ENCODE measurements at places on chromosomes 2 and 18. TPM values are rescaled to one million over a fixed set of nuclear protein-coding genes. Genes with fewer than 3 reads are reported as not detected.

- H3K4me1 ChIP-seq = no peaks in the 10 kb centered on the region
- H3K36me3 ChIP-seq = no peaks in the 10 kb centered on the region
- DNase-seq = no peak
Observed at GRCh38 chr18:77754475-77755044, 504.9 kb downstream of the GALR1 start.

DNA sequence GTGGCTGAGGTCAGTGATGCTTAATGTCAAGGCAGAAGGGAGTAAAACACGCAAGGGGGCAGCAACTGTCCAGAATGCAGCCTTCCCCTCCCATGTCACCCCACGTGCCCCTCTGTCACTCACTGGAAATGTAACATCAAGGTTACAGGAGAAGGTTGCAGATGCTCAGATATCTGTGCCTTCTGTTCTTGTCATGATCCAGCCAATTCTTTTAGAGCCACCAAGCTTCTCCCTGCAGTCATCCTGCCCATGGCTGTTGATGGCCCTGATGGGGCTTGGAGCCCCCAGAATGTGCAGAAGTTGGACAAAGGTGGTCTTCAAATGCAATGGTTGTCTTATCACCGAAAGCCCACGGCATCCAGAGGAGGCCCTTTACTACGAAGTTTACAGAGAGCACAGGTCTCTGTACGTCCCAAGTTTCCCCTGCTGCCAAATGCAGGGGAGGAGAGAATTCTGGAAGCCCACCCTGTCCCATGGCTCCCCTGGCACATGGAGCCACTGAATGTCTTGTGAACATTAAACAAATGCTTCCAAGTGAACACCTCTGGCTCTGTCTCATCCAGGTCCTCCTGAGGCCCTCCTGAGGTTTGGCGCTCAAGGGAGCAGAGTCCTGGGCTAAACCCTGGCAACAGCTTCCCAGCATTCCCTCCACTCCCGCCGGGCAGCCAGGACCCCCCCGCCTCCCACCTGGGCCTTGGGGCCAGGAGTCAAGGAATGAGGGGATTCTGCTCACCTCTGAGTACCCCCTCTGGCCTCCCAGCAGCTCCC is 4.5 kb upstream of the GPR55 start:
- no peaks in the 10 kb centered on the region for H3K36me3 ChIP-seq
- H3K27ac ChIP-seq = no peak overlapping the region
- peaks cover 30% of the 10 kb centered on the region for H3K4me1 ChIP-seq
- no peak for DNase-seq
- H3K27me3 ChIP-seq = peaks cover 2% of the 10 kb centered on the region

Gene SP140
- 58.8 TPM for total RNA-seq

DNA sequence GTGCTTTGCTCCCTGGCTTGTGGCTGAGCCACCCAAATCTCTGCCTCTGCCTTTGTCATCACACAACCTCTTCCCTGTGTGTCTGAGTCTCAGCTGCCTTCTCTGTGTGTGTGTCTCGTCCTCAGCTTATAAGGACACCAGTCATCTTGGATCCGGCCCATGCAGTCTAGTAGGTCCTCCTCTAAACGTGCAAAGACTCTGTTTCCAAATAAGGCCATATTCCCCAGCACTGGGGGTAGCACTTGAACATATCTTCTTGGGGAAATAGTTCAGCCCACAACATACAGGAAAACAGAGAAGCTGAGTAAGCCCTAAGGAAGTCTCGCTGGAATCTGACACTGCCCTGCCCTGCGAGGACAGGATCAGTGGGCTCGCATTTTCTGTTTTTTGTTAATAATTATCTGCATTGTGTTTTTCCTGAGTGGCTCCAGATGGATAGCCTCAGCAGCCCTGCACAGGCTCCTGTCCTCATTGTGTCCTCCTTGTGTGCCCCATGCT is 42.1 kb downstream of the MTCL1 start:
- DNase-seq = no peak
- no peaks in the 10 kb centered on the region for H3K27me3 ChIP-seq
- H3K27ac ChIP-seq = no peak overlapping the region
- H3K4me3 ChIP-seq = no peak overlapping the region
- H3K4me1 ChIP-seq = peaks cover 71% of the 10 kb centered on the region
- H3K36me3 ChIP-seq = peaks cover 19% of the 10 kb centered on the region

DNA sequence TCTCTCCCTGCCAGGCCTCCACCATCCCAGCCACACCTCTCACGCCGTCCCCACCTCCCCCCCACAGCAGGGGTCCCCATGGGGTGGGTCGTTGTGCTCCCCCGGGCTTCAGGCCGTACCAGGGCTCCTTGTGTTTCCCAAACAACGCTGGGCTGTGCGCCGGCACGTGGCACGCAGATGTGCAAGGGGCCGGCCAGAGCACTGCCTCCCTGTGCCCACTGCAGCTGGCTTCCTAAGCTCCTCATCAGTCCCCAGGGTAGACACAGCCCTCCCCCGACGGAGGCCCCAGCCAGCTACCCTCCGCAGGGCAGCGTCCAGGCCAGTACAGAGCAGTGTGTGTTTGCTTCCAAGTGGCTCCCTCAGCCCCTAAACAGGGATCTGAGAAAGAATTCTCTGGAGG is 34.0 kb downstream of the BIN1 start:
- DNase-seq = no peak
- peaks cover 30% of the 10 kb centered on the region for H3K36me3 ChIP-seq

DNA sequence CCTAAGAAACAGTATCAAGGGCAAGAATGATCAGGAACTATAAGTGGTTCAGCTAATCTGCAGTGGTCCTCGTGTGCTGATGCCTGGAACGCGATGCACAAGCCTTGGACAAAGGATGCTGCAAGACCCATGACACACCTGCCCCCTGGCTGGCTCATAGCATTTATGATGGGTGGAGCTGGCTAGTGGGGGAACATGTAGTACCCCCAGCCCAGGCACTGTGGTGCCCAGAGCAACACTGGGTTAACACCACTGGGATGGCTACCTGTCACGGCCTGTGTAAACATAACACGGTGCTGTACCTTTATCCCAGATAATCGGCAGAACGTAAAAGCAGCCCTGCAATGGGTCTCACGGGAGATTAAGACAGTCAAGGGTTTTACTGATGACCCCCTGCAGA is 60.3 kb upstream of the PEX13 start:
- H3K27me3 ChIP-seq = no peaks in the 10 kb centered on the region
- H3K27ac ChIP-seq = no peak overlapping the region
- no peaks in the 10 kb centered on the region for H3K4me1 ChIP-seq
- H3K36me3 ChIP-seq = peaks cover 31% of the 10 kb centered on the region

- H3K4me3 ChIP-seq = no peak overlapping the region
- no peaks in the 10 kb centered on the region for H3K36me3 ChIP-seq
- no peak for DNase-seq
- H3K27me3 ChIP-seq = peaks cover 9% of the 10 kb centered on the region
Observed at GRCh38 chr2:1132328-1132969, 181.8 kb downstream of the SNTG2 start.

Gene GAD1
- 1.4 TPM for total RNA-seq

Gene SRD5A2
- total RNA-seq = not detected

- DNase-seq = no peak
- no peaks in the 10 kb centered on the region for H3K27me3 ChIP-seq
- H3K4me3 ChIP-seq = no peak overlapping the region
Observed at GRCh38 chr2:62811972-62812371, 106.5 kb downstream of the EHBP1 start.

Gene NR4A2
- 1.7 TPM for total RNA-seq

DNA sequence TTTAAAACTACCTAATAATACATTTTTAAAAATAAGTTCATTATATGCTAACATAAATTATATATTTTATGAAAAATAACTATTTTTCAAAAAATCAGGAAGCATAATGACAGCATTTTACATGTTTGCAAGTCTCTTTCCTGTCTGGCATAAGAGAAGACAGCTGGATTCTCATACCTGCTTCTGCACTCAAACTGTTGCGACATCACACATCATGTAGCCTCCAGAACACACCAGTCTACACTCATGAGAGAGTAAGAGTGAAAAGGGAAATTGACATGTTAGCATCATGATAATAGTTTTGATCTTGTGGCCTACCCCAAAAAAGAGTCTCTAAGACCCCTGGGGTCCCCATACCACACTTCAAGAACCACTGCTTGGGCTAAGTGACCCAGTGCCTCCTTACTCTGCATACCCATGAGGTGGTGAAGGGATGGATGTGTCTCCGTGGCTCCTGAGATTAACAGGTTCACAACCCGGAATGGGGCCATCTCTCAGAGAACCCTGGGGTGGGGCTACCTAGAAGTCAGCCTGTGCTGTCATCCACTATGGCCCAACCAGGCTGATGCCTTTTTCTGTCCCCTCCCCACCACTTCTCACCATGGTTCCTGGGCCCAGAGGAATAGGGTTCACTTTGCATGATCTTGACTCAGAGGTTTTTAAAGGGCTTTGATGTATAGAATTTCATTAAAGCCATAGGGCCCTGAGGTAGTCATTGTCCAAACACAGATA is 102.6 kb upstream of the DAPL1 start:
- H3K27me3 ChIP-seq = peaks cover 14% of the 10 kb centered on the region
- no peaks in the 10 kb centered on the region for H3K4me1 ChIP-seq
- no peaks in the 10 kb centered on the region for H3K36me3 ChIP-seq

GRCh38 chr18:33558529-33558928 is 19.5 kb upstream of the ASXL3 start:
- no peaks in the 10 kb centered on the region for H3K36me3 ChIP-seq
- H3K4me1 ChIP-seq = no peaks in the 10 kb centered on the region
- DNase-seq = no peak
- H3K27me3 ChIP-seq = no peaks in the 10 kb centered on the region
- H3K4me3 ChIP-seq = no peak overlapping the region

Measured in activated CD4-positive, alpha-beta T cell treated with anti-CD3 and anti-CD28 coated beads, Interleukin-2, amount 10 ng/mL, durations not matched to agents 7 days and 5 days (primary cell).